ENCODE measurements at places on chromosomes 3 and 15.
A peak's percentile ranks its signal among the peaks of the same experiment; 100 is the strongest.

DNA sequence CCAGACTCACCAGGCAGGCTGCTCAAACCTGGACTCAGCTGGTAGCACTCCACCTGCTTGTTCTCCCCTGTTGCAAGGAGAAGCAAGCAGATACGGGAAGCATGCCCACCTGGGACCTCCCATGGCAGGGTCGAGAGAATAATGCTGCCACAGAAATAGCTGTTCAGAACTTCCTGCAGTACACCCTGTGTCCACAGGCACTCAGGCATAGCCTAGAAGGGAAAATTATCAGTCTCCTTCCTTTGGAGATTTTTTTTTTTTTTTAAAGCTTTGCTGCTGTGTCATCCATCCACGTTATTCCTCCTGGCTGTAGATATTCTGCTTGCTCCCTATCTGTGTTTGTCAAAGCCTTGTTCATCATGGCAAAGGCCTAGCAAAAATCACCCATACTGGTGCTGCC, 32.7 kb upstream of the RPS17 start:
- DNase-seq = no peak

DNA sequence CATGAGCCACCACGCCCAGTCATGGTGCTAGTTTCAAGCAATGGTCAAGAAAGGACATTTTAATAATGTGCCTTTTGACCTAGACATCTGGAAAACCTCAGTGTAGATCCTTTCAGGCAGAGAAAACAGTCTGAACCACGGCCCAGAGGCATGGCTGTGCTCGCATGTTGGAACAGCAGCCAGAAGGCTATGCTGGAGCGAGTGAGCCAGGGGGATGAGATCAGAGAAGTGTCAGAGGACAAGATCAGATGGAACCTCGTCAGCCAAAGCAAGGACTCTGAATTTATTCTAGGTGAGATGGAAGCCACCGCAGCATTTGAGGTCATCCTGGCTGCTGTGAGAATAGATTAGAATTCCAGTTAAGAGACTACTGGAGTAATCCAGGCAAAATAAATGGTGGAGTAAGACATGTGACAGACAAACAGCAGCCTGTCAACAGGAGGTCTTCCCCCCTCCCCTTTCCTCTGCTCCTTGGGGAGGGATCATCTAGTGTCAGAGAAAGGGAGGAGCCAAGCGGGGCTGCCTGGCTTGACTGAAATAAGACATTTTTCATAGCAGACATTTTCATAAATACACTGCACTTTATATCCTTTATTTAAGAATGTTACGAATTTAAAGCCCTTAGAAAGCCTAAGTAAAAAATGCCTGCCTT, 40.4 kb upstream of the ACKR4 start:
- DNase-seq = no peak

DNA sequence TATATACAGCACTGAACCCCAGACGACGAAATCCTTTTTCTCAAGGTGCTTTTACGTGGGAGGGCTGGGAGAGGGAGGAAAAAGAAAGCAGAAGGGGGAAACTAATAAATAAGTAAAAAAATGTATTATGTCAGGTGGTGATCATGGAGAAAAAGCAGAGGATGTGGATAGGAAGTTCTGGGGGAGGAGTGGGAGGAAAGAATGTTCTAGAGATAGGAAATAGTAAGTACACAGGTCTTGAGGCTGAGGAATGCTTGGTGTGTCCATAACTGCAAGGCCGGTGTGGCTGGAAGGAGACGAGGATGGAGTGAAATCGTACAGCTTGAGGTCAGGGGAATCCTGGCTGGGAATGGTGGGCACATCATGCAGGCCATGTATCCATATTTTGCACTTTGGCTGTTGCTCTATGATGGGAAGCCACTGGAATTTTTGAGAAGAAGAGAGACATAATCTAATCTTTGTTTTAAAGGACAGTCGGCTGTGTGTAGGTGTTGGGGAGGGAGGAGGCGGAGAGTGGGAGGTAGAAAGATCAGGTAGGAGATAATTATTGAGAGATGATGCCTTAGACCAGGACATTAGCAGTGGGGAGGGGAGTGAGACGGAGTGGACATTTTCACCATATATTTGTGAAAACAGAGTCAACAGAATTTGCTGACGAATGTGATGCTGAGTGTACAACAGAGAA, 1.8 kb upstream of the UBE2E2 start:
- DNase-seq = no peak

GRCh38 chr3:71271596-71271995, 311.9 kb downstream of the FOXP1 start:
- no peak for DNase-seq

GRCh38 chr3:48016301-48016973, at the start of gene MAP4:
Gene MAP4 (minus strand): TSS chr3:48016416. CDS start chr3:47998860, 17,556 bp downstream.
- DNase-seq = no peak

DNA sequence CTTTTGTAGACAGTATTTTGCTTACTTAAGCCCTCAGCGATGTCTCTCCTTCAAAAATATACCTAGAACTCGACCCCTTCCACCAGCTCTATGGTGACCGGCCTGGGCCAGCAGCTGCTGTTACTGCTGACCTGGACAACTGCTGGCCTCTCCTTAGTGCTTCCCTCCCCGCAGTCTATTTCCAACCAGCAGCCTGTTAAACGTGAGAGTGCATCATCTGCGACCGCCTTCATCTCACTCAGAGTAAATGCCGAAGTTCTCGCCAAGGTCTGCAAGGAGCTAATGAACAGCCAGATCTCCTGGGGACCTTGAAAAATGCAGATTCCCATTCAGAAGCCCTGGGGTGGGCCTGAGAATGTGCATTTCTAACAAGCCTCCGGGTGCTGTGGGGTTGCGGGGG, 86.7 kb downstream of the RPLP1 start:
- DNase-seq = no peak

DNA sequence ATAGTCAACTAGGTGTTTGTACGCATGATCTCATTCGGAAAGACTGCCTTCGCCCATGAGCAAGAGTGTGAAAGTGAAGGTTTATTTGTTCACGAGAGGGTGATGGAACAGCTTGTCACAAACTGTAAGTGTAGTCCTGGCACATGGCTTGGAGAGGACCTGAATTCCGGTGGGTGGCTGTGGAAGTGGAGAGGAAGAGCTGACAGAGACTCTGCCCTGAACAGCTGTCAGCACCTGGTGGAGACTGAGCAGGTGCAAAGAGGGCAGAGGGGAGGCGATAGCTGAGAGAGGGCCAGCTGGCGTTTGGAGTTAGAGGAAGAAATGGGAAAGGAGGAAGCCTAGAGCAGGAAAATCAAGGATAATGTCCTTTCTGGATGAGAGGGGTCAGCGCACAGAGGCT, 155.7 kb downstream of the EEFSEC start:
- no peak for DNase-seq

- no peak for DNase-seq
These were observed 174.1 kb downstream of the SATB1 start for GRCh38 chr3:18250991-18251390.

DNA sequence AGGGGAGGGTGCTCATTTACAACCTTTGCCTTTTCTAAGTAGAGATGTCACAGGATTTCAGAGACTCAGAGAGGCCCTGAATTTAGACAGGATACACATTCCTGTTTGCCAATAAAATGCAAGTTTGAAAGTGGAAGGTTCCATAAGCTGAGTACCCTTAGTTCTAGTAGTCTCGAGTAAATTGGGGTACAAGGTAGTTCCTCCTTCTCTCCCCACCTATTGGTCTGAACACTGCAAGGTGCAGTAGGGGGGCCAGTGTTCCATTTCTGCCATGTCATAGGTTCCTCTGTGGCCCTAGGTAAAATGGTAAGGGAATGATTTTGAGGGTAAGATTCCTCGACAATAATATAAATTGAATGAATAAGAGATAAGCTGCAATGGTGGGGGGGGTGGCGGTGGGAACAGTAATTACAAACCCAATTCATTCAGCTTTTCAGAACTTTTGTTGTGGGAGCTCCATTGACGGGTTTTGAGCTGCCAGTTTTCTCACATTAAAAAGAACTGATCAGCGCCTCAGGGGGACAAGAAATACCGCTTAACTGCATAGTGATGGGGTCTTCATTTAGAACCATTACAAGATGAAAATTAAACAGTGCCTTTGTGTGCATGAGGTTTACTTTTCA, 5.9 kb downstream of the SOX2 start:
- DNase-seq = no peak

DNA sequence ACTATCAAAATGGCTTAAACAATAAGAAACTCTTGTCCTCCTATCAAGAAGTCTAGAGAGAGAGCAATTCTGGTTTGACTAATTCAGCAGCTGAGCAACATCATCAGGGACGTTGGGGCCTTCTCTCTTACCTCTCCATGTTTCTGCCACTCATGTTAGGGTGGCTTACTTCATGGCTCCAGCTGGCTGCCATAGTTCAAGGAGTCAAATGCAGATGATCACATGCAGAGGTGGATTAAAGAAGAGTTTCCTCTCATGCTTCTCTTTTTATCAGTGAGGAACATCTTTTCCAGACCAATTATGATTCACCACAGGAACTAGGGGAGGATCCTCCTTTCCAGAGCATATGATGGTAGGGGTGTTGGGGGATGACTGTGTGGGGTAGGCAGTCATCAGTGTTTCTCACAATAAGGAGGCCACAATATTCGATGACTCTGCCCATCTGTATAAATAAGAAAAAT, 45.5 kb downstream of the NEK11 start:
- DNase-seq = no peak

GRCh38 chr15:101295607-101296161, 636 bp upstream of the SNRPA1 start:
- DNase-seq = no peak

GRCh38 chr3:20054549-20054987, 14.3 kb downstream of the KAT2B start:
- no peak for DNase-seq

- peak; percentile 93 for DNase-seq
These were observed 48.6 kb downstream of the CMSS1 start for GRCh38 chr3:99866261-99866761.

DNA sequence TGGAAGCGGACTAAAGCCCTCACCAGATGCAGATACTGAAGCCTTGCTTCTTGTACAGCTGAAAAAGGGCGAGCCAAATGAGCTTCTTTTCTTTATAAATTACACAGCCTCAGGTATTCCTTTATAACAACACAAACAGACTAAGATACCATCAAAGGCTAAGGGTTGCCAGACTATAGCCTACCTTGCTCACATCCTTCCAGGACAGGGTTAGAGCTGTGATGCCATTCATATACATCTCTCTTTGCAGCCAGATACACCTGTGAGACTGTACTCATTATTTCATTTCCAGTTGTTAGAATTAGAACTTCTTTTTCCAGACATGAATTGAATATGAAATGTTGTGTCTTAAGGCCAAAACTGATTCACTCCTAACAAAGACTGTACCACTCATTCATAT, 262.8 kb upstream of the NR2F2 start:
- DNase-seq = no peak

- no peak for DNase-seq
These were observed 228.8 kb upstream of the PPP2R3A start for GRCh38 chr3:135736740-135737139.

DNA sequence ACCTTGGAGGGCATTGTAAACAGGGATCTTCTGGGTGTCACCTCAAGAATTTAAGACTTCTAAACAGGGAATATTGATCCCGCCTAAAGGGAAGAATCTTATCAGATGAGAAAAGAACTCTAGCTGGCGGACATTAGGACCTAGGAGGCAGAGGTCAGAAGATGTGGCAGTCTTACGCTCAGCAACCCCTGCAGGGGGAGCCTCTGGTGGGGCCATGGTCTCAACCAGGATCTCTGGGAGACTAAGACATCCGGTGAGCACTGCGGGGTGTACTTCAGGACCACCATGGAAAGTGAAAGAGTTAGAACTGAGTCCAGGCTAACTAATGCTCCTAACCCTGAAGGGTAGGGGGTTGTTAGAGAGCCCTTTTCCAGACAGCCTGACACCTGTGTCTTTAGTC, 295.2 kb downstream of the VGLL3 start:
- DNase-seq = no peak

Measured in DMS79 treated with DMSO at 0.1 percent for 48 hours (cell line).